ENCODE measurements at places on chromosomes 3 and 15.

GRCh38 chr3:123099331-123100192 lies 32.7 kb downstream of the PDIA5 start:
- no peak for DNase-seq

GRCh38 chr3:38549082-38549481 lies 52.9 kb downstream of the EXOG start:
- DNase-seq = no peak

DNA sequence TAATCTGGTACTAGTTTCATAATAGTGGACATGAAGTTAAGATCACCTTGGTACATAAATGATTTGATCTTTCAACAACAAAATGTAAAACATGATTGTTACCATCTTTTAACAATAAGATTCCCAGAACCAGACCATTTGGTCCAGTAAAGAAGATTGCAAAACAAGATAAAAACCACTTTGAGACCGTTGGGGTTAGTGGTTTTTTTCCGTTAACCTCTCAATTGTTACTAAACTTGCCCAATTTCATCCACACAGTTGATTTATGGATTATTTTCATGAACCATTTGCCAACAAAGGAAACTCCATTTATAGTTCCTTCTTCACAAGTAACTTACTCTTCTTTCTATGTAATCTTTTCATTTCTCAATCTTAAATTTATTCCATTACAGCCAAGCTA lies 53.8 kb downstream of the ATP8B4 start:
- no peak for DNase-seq

GRCh38 chr3:129278439-129278965 lies at the start of gene HMCES:
Gene HMCES (plus strand): TSS chr3:129278870. CDS start chr3:129279733, 863 bp downstream.
- peak; percentile 98 for DNase-seq

DNA sequence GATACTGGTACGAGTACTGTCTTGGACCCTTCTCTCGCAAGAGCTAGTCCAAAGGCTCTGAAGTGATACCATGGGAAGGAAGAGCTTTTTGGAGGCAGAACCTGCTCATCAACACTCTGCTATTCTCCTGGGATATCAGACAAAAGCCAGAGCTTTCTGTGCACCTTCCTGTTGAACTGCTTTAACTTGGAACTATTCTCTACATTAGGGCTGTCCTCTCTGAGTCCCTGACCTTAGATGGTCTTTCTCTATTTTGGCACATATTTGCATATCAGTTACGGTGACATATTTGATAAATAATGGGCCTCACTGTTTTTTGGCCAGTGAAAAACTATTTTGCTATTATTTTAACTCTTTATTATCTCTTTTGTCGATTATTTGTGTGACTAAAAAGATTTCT lies 146.9 kb downstream of the TIGIT start:
- no peak for DNase-seq

DNA sequence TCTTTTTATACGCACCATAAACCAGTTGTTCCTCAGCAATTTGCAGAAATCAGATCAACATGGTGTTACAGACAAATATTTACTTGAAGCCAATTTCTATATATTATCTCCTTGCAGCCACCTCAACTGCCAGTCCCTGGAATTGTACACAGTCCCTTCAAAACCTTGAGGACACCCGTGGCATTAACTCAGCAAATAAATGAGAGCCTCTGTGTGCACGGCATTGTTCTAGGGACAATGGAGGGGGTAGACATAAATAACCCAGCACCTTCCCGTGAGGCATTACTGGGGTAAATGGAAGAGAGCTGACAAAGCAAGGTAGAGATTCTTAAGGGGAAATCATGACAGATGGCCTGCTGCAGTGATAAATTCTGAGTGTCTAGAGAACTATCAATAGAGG lies 12.5 kb downstream of the TM2D3 start:
- no peak for DNase-seq

- peak; percentile 48 for DNase-seq
Observed at GRCh38 chr3:44114142-44114541, 127.5 kb upstream of the TOPAZ1 start.

- DNase-seq = no peak
Observed at GRCh38 chr3:96101006-96101560, 713.3 kb upstream of the EPHA6 start.

DNA sequence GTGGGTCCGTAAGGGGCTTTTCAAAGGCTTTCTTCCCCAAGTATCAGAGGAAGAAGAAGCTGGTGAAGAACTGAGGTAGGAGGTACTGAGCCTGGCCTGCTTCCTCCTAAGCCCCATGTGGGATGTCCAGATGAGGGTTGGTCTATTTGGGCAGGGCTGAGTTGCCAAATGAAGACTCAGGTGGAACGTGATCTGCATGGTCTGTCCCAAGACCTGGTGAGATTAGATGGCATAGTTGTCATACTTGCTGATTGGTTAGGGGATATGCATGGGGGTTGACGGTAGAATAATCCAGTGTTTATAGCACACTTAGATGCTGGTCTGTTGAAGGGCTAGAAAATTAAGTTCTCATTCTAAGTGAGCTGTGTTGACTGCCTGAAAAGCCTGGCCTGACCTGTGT lies 36.3 kb upstream of the BSN start:
- DNase-seq = no peak

DNA sequence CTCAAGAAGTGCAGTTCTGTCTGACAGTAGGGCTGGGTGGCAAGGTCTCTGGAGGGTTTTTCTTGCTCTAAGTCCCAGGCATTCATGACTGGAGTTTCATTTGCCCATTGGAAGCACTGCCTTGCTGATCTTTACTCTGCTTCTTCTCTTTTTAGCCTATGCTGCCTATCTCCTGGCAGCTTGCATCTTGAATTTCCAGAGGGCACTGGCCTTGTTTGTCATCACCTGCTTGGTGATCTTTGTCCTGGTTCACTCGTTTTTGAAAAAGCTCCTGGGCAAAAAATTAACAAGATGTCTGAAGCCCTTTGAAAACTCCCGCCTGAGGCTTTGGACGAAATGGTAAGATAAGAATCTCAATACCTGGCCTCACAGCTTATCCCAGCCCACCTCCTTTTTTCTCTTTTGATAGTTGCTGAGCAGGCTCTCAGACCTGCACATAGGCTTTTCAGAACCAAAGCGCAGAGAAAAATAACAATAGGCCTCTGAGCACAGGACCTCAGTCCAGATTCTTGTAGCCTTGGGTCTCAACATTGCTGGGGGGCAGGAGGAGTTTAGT lies 10.9 kb downstream of the SLC28A2 start:
- no peak for DNase-seq

- no peak for DNase-seq
Observed at GRCh38 chr3:128425142-128425845, 41.4 kb downstream of the DNAJB8 start.

- DNase-seq = no peak
Observed at GRCh38 chr3:48459331-48459730, 12.8 kb downstream of the ATRIP start.

DNA sequence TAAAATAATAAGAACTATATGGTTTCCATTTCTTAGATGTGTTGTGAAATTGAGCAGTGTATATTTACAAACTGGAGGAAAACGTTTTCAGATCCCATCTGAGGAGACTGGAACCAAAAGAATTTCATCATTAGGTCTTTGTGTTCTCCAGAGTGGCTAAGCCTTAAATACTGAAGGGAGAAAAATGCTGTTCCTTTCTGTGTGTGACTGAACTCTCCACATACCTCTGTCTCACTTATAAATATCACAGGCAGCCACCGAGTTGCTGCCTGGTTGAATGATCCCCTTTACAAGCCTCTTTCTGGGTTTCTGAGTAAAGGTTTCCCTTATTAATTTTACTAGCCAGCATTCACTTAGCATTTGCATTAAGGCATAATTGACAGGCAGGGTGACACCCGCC lies 913.9 kb upstream of the NR2F2 start:
- no peak for DNase-seq

DNA sequence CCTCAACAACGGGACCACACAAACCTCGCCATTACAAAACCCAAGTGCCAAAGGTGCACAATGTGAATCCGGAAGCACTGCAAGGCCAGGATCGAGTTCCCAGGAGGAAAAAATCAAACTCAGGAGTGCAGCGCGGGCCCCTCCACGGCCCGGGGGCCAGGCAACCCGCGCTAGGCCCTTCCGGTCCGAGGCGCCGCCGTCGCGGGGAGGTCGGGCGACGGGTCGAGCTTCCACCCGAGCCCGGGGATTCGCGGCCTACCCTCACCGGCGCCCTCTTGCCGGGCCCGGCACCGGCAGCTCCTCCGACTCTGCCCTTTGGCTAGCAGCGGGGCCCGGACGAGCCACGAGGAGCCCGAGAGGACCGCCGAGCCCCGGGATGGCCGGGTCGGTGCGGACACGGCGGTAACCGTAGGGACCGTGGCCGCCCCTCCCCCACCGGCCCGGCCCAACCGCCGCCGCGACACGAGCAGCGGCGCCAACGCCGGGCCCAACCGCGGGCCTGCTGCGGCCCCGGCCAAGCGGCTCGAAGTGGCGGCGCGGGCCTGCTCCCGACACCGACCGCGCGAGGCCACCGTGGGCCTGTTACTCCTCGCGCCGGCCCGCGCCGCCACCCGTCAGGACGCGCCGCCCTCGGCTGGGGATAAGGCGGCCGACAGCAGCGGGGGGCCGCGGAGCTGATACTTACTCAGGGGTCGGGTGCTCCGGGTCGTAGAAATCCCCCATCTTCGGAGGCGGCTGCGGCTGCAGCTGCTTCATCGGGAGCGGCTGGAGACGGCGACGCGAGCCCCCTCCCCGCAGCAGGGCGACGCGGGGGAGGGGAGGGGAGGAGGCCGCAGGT lies 525 bp downstream of the SETD2 start:
- peak; percentile 79 for DNase-seq

Data from eye (tissue), 1 donor.